ENCODE measurements at places on chromosomes 12 and 14.
A peak's percentile ranks its signal among the peaks of the same experiment; 100 is the strongest.

- DNase-seq = no peak
Measured at GRCh38 chr12:48078901-48079300, 27.0 kb downstream of the SENP1 start.

DNA sequence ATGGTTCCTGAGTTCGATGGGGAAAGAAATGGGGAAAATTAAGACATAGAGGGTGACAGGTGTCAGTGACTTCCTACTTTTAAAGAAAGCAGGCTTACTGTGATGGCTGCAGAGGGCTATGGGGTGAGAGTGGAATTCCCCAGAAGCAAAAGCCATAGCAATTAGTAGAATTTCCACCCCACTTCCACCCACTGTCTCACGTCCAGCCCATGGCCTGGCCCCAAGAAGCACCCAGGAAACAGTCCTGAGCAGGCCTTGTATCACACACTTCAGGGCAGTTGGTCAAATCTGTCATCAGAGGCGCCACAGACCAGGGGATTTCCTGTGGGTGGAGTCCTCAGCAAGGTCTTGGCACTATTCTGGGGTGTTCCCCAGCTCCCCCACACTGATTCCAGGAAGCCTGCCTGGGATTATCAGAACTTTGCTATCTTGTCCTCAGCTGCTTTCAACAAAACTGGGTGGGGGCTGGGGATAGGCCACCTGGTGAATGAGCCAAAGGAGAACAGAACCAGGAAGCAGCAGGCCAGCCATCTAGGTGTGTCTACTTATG is 120.1 kb upstream of the CCND2 start:
- peak; percentile 60 for DNase-seq

DNA sequence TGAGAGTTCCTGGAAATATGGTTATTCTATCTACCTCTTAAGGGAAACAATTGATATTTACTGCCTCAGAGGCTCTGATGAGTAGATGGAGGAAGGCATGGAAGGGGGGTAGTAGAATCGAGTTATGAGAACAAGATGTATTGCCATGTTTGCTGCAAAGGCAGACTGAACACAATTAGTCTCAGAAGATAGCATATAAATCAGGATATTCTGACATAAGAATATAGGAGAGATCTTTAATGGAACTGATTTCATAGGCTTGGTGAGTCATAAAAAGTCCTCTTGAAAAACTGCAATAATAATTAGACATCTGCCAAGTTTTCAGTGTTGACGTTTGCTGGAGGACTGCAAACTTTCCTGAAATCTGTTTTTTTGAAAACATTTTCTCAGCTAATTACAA is 636.1 kb downstream of the TMTC2 start:
- no peak for DNase-seq

- no peak for DNase-seq
Measured at GRCh38 chr12:52082026-52082668, 2.6 kb downstream of the SMIM41 start.

DNA sequence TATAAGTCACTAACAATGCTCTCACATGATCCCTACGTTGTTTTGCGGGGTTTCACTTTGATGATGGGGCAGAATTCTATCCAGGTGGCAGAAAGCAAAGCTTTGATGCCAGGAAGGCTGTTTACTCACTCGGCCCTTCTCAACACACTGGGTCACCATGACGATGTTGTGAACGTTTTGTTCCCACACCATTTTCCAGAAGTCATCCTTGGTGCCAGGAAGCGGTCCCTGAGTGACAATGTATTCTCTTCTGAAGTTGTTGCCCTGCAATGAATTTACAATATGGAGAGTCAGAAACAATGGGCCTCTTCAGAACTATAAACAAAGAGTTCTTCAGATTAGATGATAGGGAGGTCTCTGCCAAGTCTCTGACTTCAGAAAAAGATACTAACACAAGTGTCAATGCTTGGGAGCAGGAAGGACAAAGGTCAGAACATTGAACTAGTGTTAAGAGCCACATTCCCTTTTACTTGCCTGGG is 101.3 kb downstream of the PTPRB start:
- no peak for DNase-seq

DNA sequence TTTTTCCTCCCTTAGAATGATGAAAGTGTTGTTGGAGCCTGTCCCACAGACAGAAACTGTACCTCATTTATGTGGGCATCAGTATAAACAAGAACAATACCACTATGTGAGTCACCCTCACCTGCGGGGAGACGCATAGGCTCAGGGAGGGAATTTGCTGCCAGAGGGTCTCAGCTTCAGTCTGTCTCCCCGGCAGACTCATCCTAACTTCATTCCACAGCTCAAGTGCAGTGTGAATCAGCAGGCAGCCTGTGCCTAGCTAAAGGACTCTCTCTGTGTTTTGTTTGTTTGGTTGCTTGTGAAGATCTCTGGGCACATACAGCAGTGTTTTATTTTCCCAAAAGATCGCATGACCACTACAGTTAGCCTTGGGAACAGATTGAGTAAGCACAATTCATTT is 98.9 kb downstream of the PRKCH start:
- DNase-seq = peak; percentile 65

- no peak for DNase-seq
Measured at GRCh38 chr12:54166567-54167499, 22.0 kb downstream of the SMUG1 start.

DNA sequence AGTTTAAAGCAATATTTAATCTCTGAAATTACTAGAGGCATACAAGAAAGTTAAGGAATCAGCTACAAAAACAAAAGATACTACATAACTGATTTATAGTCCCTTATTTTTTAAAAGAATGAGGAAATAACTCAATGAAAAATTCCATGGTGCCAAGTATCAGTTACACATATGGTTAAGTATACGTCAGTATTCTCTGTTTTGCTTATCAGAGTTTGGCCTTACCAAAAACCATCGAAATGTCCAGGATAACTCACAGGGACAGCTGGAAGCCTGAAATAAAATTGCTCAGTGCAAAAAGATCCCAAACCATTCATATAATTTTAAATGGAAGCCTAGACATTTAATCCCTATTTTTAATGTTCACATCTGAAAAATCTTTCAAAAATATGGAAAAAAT is 3.6 kb downstream of the CFL2 start:
- DNase-seq = no peak

- DNase-seq = no peak
Measured at GRCh38 chr14:65186951-65187350, 84.6 kb upstream of the MAX start.

DNA sequence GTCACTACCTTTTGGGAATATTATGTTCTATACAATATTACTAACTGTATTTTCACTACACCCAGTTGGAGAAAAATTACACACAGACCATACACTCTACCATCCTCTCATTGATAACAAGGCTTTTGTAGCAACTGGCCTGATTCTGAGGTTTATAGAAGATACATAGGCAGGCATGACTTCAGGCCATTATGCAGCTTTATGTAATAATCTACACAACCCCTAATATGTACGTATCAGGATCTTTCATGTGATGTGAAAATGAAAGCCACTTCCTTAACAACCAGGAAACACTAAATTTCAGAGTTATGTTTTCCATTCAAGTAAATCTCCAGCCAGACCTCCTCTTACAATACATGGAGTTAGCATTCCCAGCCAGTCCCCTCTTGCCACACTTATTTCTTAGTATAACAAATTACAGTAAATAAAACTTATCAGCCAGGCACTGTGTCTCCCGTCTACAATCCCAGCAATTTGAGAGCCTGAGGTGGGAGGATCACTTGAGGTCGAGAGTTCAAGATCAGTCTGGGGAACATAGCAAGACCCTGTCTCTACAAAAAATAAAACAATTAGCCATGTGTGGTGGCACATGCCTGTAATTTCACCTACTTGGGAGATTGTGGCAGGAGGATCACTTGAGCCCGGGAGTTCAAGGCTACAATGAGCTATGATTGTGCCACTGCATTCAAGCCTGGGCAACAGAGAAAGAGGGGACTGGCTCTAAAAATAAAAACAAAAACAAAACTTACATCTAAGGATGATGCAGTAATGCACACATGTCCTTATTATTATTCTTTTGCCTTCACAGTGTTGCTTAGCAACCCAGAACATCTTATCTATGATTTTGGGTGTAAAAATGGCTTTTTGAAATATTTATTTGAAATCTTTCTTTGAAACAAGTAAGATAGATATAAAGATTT is 10.4 kb upstream of the OSBPL8 start:
- DNase-seq = no peak

DNA sequence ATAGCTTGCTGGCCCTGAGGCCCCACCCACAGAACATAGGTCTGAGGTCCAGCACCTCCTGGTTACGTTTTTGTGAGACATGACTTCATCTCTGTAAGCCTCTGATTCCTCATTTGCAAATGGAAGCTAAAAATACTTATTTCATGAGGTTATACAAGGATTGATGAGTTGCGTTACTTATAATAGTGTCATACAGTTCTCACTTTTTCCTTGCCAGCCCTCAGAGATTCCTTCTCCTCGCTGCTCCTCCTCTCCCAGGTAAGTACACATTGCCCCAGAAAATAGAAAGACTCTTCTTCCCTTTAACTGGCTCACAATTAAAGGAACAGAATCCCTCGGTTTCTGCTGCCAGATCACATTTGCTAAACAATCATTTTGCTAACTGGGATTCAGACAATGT is 739.2 kb downstream of the VRK1 start:
- DNase-seq = no peak

DNA sequence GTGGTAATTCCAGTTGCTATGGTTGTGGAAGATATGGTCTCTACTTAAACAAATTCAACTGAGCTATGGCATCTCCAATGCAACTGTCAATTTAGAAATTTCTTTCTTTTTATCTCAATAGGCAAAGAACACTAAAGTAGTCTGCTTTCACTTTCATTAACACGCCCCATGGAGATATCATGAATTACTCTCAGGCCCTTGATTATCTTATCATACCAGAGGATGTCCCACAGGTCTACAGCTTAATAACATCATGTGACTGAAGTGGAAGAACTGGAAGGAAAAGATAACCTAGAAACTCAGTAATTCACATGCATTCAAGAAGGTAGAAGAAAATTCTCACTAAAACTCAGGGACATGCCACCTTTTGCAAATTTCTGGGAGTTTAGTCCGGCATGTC is 114.3 kb downstream of the FLRT2 start:
- DNase-seq = no peak

GRCh38 chr14:70601162-70601561 is 707 bp upstream of the MED6 start:
- no peak for DNase-seq

- DNase-seq = peak; percentile 40
Measured at GRCh38 chr14:72420749-72421474, 473.0 kb downstream of the DPF3 start.

- DNase-seq = no peak
Measured at GRCh38 chr14:100589071-100589759, 2.0 kb upstream of the BEGAIN start.

DNA sequence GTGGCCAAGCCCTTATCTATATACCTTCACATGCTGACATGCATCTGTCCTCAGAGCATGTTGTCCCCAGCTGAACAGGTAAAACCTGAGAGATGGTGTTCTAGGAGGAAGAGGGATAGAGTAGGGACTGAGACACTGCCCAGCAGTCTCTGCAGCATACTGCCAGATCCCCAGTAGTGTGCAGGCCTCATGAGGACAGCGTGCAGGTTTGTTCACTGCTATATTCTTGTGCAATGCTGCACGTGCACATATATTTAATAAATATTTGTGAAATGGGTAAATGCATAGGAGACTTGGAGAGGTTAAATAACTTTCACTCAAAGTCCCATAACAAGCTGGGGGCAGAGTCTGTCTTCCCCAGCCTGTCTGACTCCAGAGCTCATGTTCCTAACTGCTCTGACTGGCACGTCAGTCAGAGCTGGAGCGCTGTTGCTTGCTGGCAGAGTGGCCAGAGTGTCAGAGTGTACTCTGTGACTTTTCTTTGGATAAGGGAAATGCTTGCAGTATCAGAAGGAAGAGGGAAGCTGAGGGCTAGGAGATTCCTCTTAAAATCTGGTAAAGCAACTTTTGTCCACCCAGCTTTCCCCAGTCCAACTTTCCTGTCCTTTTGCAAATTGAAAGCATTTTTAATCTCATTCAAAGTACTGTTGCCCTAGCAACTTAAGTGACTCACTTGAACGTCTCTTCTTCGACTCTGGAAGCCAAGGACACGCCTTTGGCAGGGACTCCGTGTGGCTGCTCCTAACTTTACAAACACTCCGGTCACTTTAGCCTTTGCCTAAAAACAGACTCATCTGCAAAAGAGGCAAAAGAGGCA is 14.9 kb upstream of the POLR3B start:
- DNase-seq = no peak

DNA sequence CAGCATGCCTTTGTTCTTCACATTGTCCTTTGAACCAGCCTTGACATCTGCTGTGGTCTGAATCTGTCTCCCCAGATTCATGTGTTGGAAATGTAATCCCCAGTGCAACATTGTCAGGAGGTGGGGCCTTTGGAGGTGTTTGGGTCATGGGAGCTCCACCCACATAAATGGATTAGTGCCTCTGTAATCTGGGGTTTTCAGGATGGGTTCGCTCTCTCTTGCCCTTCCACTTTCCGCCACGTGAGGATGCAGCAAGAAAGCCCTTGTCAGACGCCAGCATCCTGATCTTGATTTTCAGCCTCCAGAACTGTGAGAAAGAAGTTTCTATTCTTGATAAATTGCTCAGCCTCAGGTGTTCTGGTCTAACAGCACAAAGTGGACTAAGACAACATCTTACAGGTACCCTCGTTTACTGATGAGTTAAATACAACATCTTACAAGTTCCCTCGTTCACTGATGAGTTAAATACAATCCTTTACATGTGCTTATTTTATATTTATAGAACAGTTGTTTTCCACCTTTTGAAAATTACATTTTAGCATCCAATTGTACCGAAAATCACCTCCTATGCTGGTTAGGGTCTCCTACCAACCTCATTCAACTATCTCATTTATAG is 54.4 kb upstream of the RIMBP2 start:
- no peak for DNase-seq

GRCh38 chr12:65867394-65867793 is 43.1 kb downstream of the HMGA2 start:
- no peak for DNase-seq

DNA sequence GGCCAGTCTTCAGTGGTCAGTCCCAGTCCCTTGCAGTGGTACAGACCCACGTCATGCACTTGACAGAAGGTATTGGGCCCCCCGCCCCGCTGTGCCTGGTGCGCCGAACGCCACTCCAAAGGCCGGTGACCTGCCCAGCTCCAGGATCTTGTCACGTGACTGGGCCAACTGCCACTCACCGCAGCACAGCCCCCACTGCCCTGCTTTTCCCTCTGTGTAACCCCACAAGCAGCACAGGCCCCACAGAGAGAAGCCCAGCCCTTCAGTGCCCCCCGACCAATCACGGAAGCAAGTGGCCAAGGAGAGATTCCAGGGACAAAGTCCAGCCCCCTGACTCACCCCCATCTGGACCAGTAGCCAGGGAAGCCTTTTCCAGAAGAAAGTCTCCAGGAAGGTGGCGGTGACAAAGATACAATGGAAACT is 498 bp downstream of the GPR132 start:
- DNase-seq = peak; percentile 42

GRCh38 chr12:73892201-73892600 is 645.4 kb upstream of the ATXN7L3B start:
- DNase-seq = no peak

All from CD4-positive, alpha-beta T cell treated with Interleukin-4 for 4 hours (primary cell).